Globus pallidus (tissue), 1 donor: ENCODE measurements at places on chromosomes 1 and 21.

DNA sequence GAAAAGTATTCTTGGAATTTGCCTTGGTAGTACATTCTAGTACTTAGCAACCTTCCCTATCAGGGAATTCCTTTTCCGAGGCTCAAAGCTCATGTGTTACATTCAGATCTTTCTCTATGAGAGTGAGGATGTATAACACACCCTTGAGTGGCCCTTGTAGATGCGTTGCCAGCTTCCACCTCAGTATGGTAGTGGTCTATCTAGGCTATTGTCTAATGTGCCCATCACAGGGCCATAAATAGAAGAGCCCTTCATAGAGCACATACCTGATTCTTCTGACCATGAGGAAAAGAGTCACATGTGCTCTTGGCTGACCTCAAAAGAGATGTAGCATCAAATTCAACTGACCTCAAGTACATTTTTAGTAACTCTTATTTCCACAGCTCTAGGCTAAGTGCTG, 14.0 kb upstream of the ZC3H11B start:
- no peak for DNase-seq

DNA sequence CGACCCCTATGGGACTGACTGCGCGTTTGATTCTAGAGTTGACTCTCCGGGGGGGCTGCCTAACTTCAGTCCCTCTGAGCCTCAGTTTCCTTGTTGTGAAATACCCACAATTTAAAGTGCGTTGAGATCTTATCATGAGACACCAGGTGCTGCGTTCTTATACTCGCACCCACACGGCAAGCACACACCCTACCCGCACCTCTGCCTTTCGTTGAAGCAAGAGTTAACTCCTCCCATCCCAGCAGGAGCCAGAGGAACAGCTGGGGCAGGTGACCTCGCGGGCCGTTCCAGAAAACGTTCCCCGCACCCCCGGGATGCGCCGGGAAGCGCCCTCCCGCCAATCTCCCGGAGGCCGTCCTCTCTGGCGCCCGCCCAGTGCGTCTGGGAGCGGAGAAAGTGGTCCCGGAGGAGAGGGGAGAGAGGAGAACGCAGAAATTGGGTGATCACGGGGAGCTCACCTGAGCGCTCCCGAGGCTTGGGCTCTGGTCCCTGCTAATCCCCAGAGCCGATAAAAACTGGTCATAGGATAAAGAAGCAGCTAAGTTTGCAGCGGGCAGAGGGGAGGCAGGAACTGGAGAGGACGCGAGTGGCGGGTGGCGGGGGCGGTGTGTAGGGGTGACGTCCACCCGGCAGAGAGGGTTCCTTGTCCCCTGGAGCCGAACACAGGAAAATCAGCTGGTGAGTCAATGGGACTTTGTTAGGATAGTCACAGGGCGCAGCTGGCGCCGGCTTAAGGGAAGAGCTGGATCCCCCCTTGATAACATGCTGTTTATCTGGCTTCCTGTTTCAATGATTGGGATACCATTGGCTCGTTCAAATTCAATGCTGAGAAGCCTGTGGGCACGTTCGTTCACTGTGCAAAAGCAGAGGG, 869 bp downstream of the NAV1 start:
- peak; percentile 93 for DNase-seq

- no peak for DNase-seq
Measured at GRCh38 chr1:40265919-40266318, 7.9 kb downstream of the ZMPSTE24 start.

GRCh38 chr21:44686843-44687561, 5.0 kb upstream of the KRTAP12-1 start:
- DNase-seq, result no peak

- no peak for DNase-seq
Measured at GRCh38 chr1:217106231-217106901, 383.1 kb upstream of the ESRRG start.

- DNase-seq, result peak; percentile 47
Measured at GRCh38 chr1:156804572-156805243, 11.9 kb downstream of the SH2D2A start.

GRCh38 chr1:13540866-13541265, 27.1 kb upstream of the LRRC38 start:
- peak; percentile 57 for DNase-seq

- DNase-seq, result no peak
Measured at GRCh38 chr1:198153804-198154203, 3.0 kb upstream of the NEK7 start.

- DNase-seq, result no peak
Measured at GRCh38 chr1:202516434-202516877, 168.0 kb downstream of the PPP1R12B start.

DNA sequence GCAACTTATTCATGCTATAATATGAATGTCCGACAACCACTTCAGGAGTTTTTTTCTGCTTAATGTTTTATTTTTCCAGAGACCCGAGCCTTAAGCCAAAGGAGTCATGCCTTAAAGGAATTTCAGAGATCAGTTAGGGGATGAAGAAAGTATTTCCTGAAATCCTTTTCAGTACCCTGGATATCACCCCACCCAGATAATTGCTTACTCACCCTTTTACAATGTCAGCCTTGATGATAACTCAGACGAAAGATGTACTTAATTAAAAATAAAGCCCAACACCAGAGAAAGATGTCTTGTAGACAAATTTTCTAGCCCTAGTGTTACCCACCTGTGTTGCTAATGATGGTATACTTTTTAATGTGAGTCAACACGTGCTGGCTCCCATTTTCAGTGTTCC, 124.1 kb downstream of the XCL2 start:
- DNase-seq, result no peak

DNA sequence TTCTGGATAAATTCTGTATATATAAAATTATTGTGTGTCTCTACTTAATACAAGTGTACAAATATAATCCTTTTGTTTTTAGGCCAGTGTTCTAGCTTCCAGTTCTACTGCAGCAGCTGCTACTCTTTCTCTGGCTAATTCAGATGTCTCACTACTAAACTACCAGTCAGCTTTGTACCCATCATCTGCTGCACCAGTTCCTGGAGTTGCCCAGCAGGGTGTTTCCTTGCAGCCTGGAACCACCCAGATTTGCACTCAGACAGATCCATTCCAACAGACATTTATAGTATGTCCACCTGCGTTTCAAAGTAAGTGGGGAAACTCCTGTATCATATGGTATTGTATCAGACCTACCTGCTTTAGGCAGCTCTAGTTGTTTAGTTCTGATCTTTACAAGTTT, 21.3 kb upstream of the OLFML3 start:
- no peak for DNase-seq

DNA sequence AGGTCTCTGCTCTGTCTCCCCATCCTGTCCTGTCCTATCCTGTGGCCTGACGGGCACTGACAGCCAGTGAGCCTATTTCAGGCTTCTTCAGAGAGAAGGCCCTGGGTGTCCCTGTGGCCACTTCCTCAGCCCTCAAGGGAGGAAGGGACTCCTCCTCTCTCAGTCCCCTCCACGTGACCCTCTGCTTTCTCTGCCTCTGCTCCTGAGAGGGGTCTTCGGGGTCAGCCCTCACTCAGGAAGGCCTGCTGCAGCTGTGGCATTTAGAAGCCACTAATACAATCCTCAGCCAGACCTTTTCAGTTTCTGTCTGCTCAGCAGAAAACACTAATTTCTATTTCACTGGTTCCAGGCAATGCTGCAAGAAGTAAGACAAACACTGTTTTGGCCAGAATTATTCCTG, 43.6 kb upstream of the ETV3 start:
- no peak for DNase-seq

- no peak for DNase-seq
Measured at GRCh38 chr1:7505771-7506453, 265.2 kb upstream of the VAMP3 start.

DNA sequence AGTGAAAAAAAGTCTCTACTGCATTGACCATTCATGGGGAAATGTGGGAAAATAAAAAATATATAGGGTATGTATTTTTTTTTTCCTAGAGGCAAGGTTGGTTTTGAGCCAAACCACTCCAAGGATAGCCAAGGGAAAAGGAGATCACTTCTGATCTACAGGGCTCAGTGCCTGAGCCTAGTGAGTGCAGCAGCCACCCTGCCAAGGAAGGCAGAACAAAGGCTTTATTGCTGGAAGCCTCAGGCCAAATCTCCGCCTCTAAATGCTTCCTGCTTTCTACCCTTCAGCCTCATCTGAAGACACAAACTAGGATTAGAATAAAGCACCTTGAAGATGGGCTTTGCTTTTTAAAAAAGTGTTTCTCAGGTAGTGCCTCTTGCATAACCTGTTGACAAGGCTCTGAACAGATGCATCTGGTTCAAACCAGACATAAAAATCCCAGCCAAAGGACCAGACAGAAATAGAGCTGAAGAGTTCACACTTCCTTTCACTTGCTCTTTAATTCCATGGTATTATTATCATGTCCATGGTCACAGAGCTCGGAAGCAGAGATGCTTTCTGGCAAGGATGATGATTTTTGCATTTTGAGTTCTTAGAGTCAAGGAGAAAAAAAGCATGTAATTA, 10.5 kb downstream of the C1orf115 start:
- DNase-seq, result peak; percentile 10

- no peak for DNase-seq
Measured at GRCh38 chr1:248065071-248065470, 18.4 kb downstream of the OR2L3 start.

GRCh38 chr21:21818898-21819297, 820.7 kb downstream of the NCAM2 start:
- DNase-seq, result no peak

DNA sequence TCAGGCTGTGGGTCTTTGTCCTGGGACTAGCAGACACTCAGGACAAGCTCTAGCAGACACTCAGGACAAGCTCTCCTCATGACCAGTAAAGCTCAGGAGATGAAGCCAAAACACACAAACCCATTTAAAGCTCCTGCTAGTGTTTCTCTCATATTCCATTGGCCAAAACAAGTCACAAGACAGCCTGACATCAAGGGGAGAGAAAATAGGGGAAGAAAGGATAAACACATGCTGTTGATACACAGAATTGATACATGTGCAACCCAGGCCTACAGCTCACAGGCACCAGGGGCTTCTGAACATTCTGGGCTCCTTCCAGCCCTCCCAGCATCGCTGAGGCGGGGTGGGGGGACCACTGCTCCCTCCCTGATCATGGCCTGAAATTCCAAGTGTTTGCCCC, 35.3 kb downstream of the ATF3 start:
- no peak for DNase-seq

DNA sequence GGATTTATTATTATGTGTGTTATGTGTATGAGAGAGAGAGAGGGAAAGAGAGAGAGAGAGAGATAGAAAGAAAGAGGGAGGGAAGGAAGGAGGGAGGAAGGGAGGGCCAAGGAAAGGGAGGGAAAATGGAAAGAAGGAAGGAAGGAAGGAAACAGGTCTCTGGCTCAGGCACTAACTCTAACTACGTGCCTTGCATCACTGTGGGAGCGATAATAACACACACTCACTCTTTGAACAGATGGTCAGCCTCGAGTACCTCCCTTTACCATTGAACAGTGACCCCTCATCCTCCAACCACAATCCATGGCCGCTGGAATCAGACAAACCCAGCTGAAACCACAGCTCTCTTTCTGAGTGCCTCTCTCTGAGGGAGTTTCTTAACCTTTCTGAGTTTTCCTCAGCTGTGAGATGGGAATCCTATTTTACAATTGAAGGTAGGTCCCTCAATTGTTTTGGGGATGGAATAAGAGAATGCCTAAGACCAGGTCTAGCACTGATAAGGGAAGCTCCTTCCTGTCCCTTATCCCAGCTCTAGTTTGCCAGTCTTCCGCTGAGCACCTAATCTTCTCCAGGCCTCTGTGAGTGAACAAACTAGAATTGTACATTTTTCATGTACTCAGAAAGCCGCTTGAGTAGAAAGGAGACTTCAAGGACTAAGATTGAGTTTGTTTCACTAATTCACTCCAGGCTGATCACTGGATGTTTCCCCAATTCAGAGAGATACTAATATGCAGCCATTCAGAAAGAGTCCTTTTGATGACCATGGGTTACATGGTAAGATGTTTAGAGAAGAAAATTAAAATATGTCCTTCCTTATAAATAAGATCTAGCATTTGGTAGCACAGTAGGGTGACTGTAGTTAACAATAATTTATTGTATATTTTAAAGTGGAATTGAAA, 62.8 kb downstream of the IRF2BP2 start:
- no peak for DNase-seq

DNA sequence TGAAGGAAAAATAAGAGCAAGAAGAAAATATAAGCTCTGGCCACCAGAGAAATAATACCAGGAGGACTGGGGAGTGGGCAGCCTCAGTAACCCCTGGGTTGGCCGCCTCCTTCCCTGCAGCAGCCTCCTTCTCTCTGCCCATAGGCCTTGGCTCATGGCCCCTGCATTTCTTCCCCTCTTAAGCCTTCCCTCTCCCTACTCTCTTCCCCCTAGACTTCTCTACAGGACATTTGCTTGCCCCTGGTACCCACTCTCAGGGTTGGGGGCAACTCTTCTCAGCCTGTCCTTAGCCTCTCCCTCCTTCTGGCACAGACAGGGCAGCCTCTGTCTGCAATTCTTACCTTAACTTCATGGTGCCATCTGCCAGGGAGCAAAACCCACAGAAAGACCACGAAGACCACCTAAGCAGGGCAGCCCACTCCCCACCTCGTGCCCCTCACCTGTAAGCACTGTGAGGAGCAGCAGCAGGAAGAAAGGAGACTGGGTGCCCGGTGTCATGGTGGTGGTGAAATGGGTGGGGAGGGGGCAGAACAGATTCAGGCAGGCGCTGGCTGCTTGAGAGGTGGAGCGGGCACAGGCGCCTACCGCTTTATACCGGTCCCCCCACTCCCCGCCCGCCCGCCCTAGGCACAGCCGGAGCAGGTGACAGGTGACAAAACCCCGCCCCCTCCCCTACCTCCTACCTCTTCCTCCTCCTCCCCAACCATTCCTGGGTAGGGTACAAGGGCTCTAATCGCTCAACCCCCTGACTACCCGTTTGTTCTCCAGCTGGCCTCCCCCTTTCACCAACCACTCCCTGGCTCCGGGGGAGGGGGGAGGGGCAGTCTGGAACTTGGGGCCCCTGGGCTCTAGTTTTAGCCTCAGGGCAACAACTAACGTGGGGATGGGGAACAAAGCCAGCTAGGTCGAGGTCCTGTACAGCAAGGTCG, 15.1 kb downstream of the THBS3 start:
- DNase-seq, result no peak

- DNase-seq, result no peak
Measured at GRCh38 chr1:189121941-189122340, 1355.7 kb downstream of the BRINP3 start.

DNA sequence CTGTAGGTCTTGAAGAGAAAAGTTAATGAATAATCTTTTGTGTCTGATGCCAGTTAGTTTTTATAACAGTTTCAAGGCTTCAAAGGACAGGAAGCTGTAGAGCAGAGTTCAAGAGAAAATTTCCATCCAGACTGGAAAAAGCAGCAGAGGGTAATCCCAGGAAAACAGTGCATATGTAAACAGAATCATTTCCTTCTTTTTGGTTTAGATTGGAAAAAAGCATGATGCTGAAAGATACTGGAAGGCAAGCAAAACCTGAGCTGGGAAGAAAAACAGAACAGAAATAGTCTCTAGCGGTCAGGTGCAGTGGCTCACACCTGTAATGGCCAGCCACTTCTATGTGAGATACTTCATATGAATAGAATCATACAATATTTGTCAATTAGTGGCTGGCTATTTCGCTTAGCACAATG, 71.9 kb downstream of the ZSWIM5 start:
- DNase-seq, result no peak

- DNase-seq, result no peak
Measured at GRCh38 chr1:66239834-66240233, 294.1 kb upstream of the SGIP1 start.
